HS-5 (cell line): ENCODE measurements at places on chromosomes 11 and 22.

DNA sequence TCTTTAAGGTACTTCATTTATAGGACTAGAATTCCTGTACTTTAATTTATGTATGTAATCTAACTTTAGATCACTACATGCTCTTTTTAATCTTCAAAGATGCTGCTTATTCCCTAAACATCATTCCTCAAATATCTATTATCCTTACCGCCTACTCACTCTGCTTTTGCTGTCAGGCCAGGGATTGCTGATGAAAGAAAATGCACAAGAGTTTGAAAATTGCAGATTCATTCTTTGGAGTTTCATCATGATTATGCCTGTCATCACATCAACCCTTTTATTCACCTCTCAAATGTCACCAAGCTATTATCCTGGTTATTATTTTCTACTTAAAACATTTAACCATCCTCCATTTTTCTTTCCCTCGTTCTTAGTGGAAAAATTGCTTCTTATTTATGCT lies 802.7 kb downstream of the METTL15 start:
- no peak for DNase-seq

GRCh38 chr22:24359452-24360120 lies 67.8 kb upstream of the ADORA2A start:
- DNase-seq: no peak

DNA sequence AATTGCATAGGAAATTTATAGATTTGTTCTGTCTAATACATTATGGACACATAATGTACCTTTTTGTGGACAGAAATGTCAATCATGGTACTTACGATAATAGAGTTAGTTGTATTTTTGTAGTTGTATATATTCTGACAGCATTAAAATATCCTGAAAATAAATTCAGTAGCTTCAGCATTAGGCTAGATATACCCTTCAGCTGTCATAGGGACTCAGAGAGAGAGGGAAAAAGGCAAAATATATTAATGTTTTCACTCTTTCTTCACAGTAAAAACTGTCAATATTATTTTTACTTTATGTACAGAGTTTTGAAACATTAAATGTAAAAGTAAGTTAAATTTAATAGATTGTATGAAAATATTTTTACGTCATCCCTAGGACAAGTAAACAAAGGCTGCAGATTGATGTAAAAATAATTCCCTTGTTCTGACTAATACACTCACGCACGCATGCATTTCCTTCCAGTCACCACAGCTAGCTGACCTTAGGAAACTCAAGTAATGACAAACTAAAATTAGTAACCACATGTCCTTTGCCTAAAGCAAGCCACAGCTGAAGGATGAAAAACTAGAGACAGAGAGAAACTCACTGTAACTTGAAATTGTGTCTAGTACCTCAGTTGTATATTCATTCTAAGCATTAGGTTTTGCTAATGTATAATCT lies 104.7 kb upstream of the CARD18 start:
- DNase-seq: peak; percentile 74

GRCh38 chr11:61333550-61334433 lies 764 bp downstream of the TKFC start:
- DNase-seq: no peak

- DNase-seq: no peak
These were observed 7.3 kb downstream of the KIF18A start for GRCh38 chr11:28100665-28101064.

DNA sequence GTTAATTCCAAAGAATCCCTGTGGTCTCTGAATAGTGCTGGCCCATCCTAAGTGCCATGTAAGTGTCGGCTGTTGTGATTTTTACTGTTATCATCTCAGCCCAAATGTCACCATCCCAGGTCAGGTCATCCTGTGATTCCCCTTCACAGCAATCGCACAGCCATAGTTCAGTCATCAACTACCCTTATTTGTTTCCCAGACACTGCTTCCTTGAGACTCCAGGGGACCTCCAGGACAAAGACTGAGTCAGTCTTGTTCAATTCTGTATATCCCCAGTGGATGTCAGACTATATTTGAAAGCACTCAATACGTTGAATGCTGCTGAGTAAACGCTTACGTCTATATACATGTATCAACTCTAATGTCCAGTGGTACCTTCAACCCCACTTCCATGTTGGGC lies 113.7 kb upstream of the TIMP3 start:
- DNase-seq: no peak

DNA sequence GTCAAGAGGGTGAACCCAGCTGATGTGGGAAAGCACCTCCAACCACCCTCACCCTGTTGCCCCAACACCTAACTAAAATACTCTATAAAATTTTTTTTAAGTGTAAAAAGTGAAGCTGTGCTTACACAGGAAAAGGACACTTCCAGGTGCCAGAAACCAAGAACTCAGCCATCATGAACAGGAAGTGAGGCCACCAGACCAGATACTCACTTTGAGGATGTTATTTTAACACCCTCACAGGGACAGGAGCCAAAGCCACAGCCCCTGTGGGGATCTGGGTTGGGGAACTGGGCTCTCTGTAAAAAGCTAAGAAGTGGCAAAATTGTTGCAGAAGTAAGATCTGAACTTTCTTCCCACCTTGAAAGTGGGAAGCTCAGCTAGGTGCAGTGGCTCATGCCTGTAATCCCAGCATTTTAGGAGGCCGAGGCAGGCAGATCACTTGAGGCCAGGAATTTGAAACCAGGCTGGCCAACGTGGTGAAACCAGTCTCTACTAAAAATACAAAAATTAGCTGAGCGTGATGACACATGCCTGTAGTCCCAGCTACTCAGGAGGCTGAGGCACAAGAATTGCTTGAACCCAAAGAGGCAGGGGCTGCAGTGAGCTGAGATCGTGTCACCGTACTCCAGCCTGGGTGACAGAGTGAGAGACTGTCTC lies 3.8 kb downstream of the RSPH14 start:
- DNase-seq: no peak

DNA sequence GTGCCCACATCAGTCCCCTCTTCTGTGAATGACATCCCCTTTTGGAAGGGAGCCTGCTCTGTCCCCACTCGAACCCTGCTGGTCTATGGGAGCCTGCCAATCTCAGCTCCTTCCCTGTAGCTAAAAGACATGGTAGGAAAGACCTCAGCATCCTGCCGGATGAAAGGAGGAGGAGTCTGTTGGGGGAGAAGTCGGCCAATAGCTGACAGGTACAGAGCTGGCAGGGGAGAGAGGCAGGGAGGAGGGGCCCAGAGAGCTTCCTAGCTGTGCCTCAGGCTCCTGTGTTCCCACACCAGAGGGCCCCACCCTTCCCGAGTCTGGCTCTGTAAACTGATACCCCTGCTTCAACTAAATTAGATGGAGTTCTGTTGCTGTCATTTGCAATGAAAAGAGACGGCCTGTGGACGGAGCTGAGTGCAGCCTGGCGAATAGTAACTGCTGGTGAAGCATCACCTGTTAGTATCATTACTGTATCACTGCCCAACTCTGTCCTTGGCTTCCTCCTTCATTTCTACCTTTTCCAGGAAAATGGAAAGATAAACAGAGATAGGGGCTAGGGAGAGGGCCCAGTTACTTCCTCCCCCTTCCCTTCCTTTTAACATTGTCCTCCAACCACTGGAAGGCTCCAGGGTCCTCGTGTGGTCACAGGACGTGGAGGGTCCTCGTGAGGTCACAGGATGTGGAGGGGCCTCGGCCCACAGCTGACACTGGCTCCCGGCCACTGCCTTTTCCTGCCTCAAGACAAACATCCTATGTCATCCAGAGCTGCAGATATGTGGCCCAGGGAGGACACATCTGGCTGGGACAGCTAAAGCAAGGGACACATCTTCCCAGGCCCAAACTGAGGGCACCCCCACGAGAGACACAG lies 15.1 kb downstream of the FXYD6 start:
- DNase-seq: no peak

GRCh38 chr11:114482114-114482513 lies 42.8 kb downstream of the REXO2 start:
- DNase-seq: no peak

DNA sequence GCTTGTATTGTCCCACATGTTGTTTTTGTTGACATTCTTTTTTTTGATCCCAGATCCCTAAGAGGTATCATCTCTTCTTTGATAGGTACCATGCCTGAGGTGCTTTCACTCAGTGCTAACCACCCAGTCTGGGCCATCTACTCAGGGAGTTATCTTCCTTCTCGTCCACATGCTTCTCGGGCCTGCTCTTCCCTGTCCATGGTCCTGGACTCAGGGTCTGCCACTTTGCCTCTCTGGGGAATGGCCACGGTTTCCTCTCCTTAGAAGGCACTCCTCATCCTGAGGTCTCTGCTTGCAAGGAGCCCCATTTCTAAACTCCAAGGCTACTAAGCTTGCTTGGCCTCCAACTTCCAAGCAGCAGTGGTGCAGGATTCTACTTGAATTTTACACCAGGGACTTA lies 227.0 kb upstream of the NCAM1 start:
- DNase-seq: no peak

GRCh38 chr11:109362059-109362458 lies 59.9 kb upstream of the C11orf87 start:
- DNase-seq: no peak

GRCh38 chr11:77559686-77560401 lies 29.9 kb upstream of the AQP11 start:
- peak; percentile 90 for DNase-seq

GRCh38 chr22:19527861-19528417 lies 3.7 kb upstream of the CLDN5 start:
- no peak for DNase-seq

DNA sequence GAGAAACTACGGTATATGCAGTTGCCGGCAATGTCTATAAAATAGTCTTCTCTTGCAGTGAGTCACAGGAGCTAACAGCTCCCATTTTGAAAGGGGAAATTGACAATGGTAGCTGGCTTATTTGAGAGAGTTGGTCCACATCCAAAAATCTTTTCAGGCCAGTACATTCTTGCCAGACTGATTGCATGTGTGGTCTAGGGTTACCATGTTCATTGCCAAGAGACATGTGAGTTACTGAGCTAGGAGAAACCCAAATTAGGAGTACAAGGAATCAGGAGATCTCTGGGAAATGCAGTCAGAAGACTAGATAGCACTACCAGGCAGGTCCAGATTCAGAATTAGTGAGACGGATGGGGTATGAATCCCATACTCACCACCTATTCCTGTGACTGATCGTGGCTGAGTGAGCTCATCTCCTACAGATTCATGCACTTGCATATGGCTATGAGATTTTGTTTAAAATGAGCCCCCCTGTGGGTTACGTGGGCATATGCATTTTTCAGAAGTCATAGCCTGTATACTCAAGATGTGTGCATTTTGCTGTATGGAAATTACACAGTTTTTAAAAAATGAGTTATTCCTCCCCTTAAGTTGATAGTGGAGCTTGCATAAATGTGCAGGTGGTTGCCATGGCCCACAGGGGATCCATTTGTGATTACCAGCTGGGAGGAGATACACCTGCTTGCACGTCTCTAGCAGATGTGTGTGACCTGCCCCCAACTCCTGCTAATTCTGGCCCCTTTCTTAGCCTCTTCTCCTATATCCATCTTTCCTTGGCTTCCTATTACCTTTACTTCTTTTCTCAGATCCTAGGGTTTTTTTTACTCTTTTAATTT lies 102.7 kb downstream of the COMMD9 start:
- DNase-seq: no peak

GRCh38 chr11:65329944-65330403 lies 3.7 kb upstream of the DPF2 start:
- DNase-seq: no peak

DNA sequence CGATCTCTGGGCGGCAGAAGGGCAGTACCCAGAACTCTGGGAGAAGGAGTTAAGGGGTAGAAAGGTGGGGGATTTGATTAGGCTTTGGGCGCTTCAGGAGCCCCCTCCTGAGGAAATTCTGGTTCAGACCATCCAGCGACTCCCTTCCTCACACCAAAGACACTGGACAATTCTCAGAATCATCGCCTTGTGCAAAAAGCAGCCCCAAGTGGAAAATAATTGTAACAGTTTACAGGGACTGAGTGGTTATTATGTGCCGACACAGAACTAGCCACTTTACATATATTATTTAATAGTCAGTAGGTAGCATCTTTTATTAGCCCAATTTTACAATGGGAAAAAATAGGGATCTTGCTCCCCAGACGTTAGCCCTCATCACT lies 662 bp upstream of the TRIM3 start:
- DNase-seq: no peak

GRCh38 chr11:26951809-26952515 lies 42.0 kb upstream of the FIBIN start:
- DNase-seq: no peak

DNA sequence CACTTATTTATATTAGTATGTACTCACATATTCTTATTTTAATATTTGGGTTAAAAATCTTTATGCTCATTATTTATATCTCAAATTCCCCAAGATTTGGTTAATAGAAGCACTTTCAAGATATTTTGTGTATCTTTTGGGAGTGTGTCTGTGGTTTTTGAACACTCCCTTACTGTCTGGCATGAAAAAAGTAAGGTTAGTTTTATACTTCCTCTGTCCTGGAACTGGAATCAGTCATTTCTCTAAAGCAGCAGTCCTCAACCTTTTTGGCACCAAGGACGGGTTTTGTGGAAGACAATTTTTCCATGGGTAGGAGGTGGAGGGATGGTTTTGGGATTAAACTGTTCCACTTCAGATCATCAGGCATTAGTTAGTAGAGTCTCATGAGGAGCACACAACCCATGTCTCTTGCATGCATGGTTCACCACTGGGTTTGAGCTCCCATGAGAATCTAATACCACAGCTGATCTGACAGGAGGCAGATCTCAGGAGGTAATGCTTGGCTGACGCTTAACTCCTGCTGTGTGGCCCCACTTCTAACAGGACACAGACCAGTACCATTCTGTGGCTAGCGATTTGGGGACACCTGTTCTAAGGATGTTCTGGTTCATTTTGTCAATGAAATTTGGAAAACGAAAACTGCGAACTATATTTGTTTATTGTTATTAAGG lies 60.2 kb downstream of the CASP12 start:
- DNase-seq: no peak

GRCh38 chr11:102669664-102670063 lies 35.9 kb downstream of the MMP27 start:
- DNase-seq: no peak

DNA sequence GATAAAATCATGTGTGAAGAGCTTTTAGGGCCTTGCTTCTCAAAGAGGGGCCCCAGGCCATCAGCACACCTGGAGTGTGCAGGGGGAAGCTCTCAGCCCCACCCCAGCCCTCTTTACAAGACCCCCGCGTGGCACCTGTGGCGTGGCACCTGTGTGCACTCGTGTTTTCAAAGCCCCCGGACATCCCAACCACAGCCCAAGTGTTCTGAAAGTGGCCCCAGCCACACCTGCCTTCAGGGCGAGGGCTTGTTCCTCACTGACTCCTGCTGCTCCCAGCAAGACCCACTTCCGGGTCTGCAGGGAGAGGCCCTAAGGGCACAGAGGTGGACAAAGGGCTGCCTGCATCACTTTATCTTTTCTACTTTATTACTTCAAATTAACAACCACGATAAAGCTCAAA lies 17.5 kb upstream of the TMEM184B start:
- DNase-seq: no peak

- DNase-seq: no peak
These were observed 15.9 kb downstream of the SLCO2B1 start for GRCh38 chr11:75166791-75167190.
